ENCODE measurements at places on chromosomes 11 and 22.

- DNase-seq, result no peak
These were observed 11.0 kb downstream of the MPZL3 start for GRCh38 chr11:118240999-118241763.

GRCh38 chr22:50251477-50252081 is 514 bp upstream of the HDAC10 start:
- no peak for DNase-seq

- no peak for DNase-seq
These were observed 187.5 kb downstream of the IGLL1 start for GRCh38 chr22:23392420-23393121.

DNA sequence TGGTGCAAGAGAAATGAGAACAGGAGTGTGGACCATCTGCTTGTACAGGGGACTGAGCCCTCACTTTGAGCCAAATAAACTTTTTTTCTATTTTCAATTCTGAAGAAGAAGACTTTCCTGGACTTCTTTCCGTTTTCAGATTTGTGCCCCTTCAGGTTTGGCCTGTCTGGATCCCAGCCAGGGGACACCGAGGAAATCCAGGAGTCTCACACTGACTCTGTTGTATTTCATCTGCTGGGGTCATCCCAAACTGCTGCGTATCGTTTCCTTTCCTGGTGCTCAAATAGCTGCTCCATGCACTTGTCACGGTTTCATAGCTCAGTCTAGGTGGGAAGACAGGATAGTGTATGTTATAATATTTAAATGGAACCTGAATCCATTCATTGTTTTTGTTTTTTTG is 51.7 kb downstream of the GGTLC2 start:
- no peak for DNase-seq

- DNase-seq, result no peak
These were observed at the start of gene LGALS12 for GRCh38 chr11:63505857-63506528. Gene LGALS12 (plus strand): TSS chr11:63506084. CDS start chr11:63506459, 375 bp downstream.

DNA sequence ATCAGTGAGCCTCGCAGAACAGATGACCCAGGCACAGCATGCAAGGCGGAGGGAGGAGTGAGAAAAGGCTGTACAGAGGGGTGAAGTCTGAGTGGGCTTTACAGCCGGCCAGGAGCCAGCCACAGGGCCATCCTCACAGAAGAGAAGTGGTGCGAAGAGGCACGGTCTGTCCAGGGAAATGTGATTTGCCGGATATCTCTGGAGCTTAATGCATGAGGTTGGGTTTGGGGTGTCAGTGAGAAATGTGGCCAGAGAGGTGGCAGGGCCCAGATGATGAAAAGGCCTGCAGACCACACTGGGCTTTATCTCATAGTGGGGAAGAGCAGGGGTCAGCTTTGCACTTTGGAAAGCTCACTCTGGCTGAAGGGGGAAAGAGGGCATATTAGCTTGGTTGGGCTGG is 255.2 kb downstream of the BUD13 start:
- no peak for DNase-seq

GRCh38 chr11:46663277-46663940 is 37.0 kb downstream of the ARHGAP1 start:
- DNase-seq, result no peak

- no peak for DNase-seq
These were observed 1032.0 kb downstream of the BRD1 start for GRCh38 chr22:48795664-48796063.

- no peak for DNase-seq
These were observed 38.5 kb downstream of the FLRT1 start for GRCh38 chr11:64074239-64074638.

DNA sequence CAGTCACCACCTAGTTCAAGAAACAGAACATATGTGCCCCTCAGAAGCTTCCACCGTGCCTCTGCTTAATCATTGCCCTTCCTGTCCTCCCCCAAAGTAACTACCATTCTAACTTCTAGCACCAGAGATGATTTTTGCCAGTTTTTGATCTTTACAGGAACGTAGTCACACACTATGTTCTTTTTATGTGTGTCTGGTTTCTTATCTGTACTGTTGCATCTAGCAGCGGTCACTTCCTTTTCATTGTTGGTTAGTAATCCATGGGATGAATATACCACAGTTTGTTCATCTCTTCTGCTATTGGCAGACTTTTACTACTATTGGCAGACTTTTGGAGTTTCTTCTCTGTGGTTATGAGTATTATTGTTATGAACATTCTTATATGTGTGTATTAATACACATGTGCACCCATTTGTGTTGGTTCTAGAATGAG is 34.6 kb downstream of the SPECC1L start:
- no peak for DNase-seq

GRCh38 chr11:71452199-71453036 is 585 bp upstream of the NADSYN1 start:
- no peak for DNase-seq

DNA sequence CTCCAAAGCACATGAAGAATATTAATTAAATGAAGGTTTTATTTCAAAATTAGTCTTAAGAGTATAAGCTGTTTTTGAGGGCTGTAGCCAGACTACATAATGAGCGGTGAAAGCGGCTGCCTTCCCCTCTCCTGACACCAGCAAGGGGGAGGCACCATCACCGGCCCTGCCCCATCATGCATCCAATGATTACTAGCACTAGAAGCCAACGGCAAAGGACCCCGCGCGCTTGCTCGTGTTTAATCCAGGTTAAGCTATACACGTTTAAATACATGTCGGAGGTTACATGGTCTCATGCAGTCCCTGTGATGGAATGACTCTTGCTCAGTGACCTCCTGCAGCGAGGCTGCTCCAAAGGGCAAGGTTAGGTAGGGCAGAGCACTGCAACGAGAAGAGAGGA is 50.3 kb downstream of the FEZ1 start:
- no peak for DNase-seq

DNA sequence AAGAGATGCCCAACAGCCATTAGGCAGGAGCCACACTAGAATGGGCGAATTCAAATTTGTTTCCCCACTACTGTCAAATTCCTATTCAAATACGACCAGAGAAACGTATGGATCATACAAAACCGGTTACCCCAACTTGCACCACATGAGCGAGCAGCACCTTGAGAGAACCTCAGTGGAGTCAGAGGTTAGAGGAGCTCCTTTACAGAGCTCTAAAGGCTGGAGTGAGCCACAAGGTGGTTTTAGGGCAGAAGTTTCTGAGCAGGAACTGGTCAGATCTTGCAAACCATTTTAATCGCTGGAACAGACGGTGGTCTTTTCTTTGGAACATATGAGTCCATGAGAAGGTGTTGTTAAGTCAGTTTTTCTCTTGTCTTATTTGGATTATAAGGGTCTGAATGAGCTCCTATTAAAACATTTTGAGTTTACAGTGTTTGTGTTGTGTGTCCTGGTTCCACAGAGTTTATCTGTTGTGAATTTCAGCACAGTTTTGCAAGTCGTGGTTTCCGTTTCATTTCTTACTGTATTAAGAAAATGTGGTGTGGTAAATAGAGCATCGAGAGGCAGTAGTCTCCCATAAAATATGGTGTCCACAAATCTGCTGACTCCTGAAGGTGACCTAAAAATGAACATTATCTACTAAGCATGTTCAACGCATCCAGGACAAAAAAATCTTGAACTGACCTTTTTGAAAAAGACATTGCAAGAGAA is 471.7 kb downstream of the NTM start:
- no peak for DNase-seq

DNA sequence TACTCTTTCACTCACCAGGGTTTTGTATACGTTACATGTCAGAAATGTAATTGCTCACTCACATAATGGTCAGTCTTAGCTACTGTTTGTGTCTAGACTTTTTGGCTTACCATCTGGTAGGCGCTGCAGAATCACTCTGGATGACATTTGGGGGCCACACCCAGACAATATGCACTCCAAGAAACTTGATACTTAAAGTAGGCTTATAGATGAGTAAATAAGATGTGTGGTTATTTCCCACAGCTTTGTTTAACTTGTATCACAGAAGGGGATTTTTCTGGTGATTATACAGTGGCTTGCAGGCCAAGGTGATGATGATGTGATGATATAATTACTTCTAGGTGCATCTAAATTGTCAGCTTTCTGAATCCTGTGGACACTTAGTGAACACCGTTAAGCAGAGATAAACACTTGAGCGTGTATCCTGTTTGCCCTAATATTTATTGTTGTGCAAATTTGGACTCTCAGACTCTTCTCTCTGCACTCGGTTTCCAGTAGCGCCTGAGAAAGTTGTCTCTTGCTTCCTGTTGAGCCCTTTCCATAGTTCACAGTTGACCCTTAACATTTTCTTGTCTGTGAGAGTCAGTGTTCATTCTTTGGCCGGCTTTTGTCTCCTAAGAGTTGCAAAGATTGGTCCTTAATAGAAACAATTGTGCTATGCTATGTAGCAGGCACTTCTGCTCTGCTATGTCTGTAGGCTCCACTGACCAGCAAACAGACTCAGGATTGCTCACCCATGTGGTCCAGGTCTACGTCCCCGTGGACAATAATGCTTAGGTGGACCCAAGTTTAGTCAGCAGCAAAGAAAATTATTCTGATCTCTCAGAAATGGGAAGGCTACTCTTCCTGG is 89.3 kb downstream of the PRR5L start:
- no peak for DNase-seq
